ENCODE measurements at places on chromosomes 6 and 20.
A peak's percentile ranks its signal among the peaks of the same experiment; 100 is the strongest.

- DNase-seq: no peak
Measured at GRCh38 chr6:4466261-4466660, 309.9 kb upstream of the CDYL start.

GRCh38 chr6:151322570-151322969 lies 68.8 kb downstream of the ZBTB2 start:
- no peak for DNase-seq

DNA sequence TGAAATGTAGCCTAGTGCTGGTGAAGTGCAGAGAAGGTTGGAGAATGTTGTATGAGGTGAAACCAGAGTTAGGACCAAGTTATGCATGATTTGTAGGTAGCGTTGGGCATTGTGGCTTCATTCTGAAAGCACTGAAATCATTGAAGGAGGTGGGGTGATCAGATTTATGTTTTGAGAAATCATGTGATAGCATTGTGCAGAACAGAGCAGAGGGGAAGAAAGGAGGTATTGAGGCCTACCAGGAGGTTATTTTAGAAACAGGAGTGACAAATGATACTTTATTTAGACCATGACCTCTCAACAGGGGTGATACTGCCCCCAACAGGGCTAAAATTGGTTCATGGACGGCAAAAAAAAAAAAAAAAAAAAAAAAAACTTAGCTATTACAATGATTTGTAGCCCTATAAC lies 15.6 kb upstream of the HMGN3 start:
- DNase-seq: no peak

DNA sequence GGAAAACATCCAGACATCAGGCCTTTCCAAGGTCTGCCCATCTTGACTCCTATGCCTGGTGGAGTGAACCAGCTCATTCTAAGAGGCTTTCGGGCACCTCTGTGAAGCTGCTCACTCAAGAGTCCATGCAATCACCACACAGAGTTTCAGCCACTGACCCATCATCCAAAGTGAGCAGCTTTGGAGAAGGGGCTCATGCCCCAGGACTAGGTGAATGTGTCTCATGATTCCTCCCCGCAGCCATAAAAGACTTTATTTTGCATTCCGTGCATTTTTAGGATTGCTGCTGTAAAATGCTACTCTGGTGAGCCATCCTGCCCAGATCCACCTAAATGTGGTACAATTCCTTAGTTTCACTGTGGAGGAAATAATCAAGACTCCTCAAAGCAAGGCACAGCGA lies 44.5 kb upstream of the EZR start:
- no peak for DNase-seq

DNA sequence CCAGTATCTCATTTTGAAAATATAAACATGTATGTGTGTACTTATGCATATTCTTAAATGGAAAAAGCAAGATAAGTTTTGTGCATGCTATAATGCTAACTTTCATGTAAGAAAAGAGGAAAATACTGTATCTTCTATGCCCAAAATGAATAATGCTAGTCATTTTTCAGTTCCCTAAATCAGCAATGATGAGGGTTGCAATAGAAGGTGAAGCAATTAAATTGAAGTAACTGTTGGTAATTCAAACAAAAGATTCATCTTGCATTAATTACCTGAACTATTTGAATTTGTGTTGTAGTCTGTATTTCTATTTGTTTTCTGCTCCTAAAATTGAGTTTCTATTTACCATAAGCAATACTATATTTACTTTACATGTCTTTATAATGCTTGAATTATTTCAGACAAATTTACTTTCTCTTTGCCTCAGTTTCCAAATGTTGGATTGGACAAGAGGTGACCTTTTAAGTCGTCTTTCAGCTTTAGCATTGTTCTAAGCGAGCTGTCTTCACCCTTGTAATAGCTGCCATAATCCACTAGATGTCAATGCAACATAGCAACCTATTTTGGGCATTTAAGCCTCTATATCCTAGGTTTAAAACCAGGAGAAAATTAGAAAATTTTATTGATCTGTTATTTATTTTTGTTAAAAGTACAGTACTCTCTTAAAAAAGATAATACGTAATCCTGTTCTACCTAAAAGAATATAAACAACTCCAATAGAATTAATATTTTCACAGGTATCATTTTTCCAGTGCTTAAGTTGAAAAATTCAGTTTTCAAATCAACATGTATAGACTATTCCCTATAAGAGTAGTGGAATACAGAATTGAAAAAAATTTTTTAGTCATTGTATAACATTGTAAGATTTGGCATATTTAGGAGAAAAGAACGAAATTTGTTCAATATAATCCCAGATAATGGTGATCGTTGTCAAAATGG lies 52.3 kb upstream of the IFNGR1 start:
- no peak for DNase-seq

DNA sequence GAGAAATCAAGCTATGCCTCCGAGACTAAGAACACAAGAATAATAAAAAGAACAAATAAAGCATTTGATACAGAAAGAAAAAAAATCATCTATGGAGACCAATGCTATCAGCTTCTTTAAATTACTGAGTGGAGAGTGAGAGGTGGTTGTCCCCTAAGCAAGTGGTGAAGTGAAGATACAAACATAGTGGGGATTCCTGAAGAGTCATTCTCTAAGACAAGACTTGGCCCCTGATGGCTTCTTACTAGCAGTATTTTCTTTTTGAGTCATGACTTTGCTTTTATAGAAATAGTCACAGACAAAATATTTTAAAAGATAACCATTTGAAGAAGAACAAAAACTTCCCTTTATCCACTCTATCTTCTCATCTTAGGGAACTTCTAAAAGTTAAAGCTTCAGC lies 261.4 kb upstream of the PRDM1 start:
- DNase-seq: no peak

GRCh38 chr20:58312836-58313235 lies 3.3 kb downstream of the RAB22A start:
- no peak for DNase-seq

GRCh38 chr6:110255211-110255750 lies 75.1 kb downstream of the CDC40 start:
- no peak for DNase-seq

DNA sequence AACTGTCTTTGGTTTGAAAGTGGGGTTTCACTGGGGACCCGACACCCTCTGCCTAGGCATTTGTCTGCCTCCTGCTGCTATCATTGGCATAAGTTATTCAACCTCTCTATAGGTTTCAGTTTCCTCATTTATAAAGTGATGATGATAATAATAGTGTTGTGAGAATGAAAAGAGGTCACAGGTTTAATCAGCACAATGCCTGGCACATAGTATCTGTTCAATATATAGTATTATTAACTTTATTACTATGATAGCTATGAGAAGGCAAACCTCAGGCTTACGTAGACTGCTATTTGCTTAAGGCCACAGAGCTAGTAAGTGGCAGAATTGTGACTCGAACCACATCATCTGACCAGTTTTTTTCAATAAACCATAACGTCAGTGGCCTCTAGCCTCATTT lies 256.8 kb downstream of the CDKAL1 start:
- no peak for DNase-seq

DNA sequence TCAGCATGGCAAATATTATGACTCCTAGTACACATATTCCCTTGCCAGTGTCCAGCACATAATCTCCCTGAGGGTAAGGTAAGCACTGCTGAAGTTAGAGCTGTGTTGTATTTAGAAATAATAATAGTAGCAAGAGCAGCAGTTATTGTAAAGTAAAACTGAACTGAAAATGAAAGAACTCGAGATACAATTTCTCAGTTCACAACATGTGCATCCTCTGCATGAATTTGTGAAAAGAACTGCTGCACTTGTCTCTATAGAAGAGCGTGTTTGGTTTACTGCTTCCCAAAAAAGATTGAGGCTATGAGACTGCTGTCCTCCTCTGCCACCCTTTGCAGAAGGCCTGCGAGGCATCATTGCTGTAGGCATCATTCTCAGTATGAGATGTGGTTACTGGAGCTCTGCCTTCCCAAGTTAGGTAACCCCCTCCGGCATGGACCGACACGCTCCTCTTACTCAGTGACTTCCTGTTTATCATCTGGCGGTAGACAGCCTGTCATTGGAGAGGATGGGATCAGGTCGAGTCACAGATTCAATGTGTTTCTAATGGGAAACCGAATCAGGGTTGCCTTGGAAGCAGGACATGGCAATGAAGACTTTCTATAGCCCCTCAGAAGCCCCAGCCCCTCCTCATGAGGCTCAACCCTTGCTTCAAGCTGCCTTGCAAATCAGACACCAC lies 48.1 kb downstream of the SLC24A3 start:
- DNase-seq: no peak

- DNase-seq: peak; percentile 21
Measured at GRCh38 chr6:105136431-105137350, 43.1 kb downstream of the POPDC3 start.

GRCh38 chr6:90534337-90535025 lies 52.4 kb downstream of the MAP3K7 start:
- DNase-seq: no peak

GRCh38 chr6:85085875-85086274 lies 321.5 kb upstream of the TBX18 start:
- no peak for DNase-seq

GRCh38 chr6:43771858-43772680 lies 2.1 kb downstream of the VEGFA start:
- no peak for DNase-seq

- DNase-seq: no peak
Measured at GRCh38 chr6:166779963-166780683, 153.1 kb upstream of the RPS6KA2 start.

DNA sequence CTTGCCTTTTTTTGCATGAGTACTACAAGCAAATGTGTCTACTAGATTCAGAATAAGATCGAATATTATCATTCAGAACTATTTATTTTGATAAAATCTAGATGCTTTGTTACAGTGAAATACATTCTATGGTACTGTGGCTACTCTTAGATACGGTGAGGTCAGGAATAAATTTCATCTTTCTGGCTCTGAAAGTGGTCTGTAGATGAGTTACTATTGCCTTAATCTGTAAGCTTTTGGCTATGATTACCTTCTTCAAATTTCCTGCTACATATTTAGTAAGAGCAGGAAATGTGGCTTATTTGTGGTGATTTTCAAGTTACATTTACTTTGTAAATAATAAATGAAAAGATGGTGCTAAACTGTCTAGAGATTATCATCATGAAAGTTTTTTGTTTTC lies 50.0 kb downstream of the SCAF8 start:
- no peak for DNase-seq

DNA sequence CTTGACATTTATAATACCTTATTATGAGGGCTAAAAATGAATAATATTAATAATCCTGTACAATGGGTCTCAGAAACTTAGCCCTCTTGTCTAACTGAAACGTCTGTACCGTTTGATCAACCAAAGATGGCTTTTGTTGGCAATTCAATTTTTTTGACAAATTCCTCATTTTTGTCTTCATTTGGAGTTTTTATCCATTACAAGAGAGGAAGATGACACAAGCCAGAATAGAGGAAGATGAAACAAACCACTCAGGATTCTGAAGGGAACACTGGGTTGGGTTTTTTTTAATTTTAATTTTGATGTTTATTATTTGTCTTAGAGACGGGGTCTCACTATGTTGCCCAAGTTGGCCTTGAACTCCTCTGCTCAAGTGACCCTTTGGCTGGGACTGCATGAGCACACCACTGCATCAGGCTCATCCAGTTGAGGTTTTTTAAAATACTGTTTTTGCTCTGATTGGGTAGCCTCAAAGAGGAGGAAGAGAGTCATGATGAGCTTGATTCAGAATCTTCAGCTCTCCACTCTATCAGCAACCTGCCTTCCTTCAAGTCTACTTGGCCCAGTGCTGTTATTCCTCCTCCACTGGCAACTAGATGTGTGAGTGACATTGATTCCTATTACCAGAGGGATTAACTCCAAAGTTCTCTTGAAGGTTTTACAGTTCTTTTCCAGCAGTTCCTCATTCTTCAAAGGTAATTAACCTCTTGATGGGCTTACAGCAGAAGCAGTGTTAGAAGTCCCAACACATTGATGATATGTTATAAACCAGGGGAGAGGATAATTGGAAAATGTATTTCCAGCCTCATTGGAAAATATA lies 71.3 kb downstream of the ATXN1 start:
- DNase-seq: no peak

DNA sequence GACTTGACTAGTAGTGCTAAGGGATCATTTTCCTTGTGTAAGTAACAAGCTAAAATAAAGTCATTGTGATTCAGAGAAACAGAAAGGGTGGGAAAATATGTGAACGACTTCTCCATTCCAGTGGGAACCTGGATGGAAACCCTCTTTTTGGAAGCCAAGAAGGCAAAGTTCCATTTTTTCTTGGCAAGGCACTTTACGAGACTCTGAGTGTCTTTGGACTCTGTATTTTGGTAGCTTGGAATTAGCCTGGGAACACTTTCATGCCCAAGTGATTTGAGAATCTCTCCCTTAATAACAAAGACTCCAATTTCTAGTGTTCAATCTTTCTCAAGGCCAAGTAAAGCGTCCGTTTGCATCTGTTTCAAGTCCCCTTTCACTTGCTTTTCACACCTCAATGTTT lies 100.5 kb upstream of the SASH1 start:
- DNase-seq: no peak

GRCh38 chr20:58542411-58543095 lies 27.4 kb upstream of the APCDD1L start:
- DNase-seq: no peak

- DNase-seq: no peak
Measured at GRCh38 chr6:149252622-149253021, 64.9 kb upstream of the TAB2 start.

DNA sequence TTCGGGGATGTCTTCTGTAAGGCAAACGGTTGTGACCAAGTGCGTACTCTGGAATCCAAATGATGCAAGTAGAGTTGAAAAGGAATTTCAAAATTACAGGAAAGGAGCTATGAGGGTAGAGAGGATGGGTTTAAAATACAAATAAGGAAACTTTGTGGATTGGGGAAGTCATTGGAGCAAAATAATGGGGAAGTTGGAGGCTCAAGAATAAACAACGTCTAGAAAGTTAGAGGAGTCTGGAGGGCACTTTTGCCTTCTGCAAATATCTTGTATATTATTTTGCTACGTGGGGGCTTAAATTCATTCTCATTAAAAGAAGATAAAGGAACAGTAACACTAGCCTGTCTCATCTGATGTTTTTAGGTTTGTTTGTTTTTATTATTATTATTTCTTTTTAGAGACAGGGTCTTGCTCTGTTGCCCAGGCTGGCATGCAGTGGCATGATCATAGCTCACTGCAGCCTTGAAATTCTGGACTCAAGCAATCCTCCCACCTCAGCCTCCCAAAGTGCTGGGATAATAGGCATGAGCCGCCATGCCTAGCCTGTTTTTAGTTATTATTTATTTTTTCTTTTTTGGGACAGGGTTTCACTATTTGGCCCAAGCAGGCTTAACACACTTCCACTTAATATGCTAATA lies 55.0 kb upstream of the TNFAIP3 start:
- DNase-seq: no peak

GRCh38 chr20:41317546-41318270 lies at the start of gene ZHX3:
Gene ZHX3 (minus strand): TSS chr20:41317731. CDS start chr20:41204916, 112,815 bp downstream.
- peak; percentile 78 for DNase-seq

DNA sequence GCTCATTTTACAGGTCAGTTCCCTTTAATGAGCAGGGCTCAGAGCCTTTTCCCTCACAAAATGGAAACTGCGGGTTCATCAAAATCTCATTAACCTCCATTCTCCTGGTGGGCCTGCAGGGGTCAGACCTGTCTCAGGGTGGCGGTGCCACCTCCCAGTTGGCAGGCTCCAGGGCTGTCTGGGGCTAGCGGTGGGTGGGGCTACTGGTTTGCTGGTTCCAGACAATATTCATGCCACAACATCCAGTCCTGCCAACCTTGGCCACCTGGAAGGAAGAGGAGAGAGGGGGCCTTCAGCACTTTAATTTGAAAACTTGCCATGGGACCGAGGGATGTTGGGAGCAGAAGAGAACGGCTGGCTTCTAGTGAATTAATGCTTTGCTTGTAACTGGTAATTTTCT lies 41.9 kb upstream of the CTNNBL1 start:
- DNase-seq: no peak
